ENCODE measurements at places on chromosomes 6 and 20. TPM values are rescaled to one million over a fixed set of nuclear protein-coding genes. Genes with fewer than 3 reads are reported as not detected.

DNA sequence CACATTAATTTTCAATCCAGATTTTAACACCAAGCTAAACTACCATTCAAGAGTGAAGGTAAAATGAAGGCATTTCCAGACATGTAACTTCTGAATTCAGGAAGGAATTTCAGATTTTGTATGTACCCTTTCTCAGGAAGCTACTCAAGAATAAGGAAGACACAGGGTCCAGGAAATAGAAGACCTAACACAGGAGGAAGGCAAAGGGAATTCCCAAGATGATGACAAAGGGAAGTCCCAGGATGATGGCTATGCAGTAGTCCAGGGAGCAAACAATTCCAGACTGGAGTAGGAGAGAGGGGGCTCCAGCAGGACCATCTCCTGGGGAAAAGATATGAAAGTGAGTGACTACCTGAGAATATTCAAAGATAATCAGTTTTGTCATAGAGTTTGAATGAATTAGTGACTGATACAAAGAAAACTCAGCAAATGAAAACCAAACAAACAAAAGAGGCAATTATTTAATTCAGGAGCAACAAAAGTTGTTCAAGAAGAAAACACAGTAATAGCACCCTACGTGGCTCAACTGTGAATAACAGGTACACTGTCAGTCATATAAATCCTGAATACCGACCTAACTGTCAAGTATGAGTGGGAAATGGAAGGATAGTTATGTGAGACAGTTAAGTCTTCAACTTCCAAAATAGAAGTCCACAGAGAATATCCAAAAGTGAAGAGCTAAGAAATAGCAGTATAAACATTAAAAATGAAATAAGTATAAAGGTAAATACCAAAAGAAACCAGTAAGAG, 4.0 kb downstream of the RNF24 start:
- H3K27me3 ChIP-seq: no peaks in the 10 kb centered on the region
- no peak for DNase-seq
- peaks cover 5% of the 10 kb centered on the region for H3K4me1 ChIP-seq
- H3K4me3 ChIP-seq: no peak overlapping the region

SLC52A3 gene
- total RNA-seq: 8.7 TPM

DNA sequence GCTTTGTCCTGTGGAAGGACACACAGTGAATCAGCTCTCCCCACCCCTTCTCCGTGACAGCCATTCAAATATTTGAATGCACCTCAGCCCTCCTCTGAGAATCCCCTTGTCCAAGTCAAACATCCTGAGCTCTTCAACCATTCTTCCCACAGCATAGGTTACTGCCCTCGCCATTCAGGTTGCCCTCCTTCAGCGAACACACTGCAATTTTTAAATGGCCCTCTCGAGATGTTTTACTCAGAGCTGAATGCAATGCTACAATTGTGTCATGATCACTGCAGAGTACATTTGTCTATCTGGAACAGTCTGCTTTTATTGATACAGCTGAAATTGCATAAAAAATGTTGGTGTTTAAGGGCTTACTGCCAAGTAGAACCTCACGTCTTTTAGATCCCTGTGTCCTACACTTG, 48.9 kb downstream of the SLC2A12 start:
- H3K27me3 ChIP-seq: no peaks in the 10 kb centered on the region
- DNase-seq: no peak
- H3K4me1 ChIP-seq: no peaks in the 10 kb centered on the region
- H3K36me3 ChIP-seq: no peaks in the 10 kb centered on the region
- no peak overlapping the region for H3K4me3 ChIP-seq

DNA sequence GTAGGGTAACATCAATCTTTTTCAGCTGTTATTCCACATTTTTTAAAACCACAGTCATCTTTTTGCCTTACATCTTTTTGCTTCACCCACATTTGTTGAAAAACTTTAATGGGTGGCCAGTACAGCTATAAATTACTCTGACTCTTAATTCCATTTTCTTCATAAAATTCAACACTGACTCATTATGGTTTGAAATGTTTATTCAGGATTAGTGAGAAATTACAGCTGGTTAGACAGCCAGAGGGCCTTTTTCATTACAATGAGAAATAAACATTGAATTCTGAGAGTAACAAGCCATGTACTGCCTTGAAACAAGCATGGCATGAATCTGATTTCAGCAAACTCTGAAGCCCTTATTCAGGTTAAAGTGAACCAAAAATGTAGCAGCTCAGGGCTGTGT, 19.5 kb downstream of the NDUFAF4 start:
- peaks cover 10% of the 10 kb centered on the region for H3K27me3 ChIP-seq
- H3K27ac ChIP-seq: no peak overlapping the region
- no peak for DNase-seq
- H3K4me1 ChIP-seq: no peaks in the 10 kb centered on the region
- H3K4me3 ChIP-seq: no peak overlapping the region

ADGRF4 gene
- 0.24 TPM for total RNA-seq

All from uterus (tissue), 4 donors.